ENCODE measurements at places on chromosomes 16 and 17.

- DNase-seq, result no peak
Observed at GRCh38 chr17:6910987-6911603, 79.6 kb upstream of the TEKT1 start.

- DNase-seq, result no peak
Observed at GRCh38 chr17:30443721-30444120, 33.5 kb upstream of the GOSR1 start.

GRCh38 chr16:52174168-52174567, 372.8 kb downstream of the TOX3 start:
- no peak for DNase-seq

GRCh38 chr16:86965840-86966550, 351.2 kb downstream of the C16orf95 start:
- DNase-seq, result no peak

- DNase-seq, result no peak
Observed at GRCh38 chr16:47731252-47731651, 270.1 kb downstream of the PHKB start.

Measured in chondrocyte (in vitro differentiated cells).